ENCODE measurements at places on chromosomes 12 and 14. TPM values are rescaled to one million over a fixed set of nuclear protein-coding genes. Genes with fewer than 3 reads are reported as not detected.

ACIN1 gene
- 56.1 TPM for total RNA-seq

RTN1 gene
- total RNA-seq: 0.09 TPM

PNMA1 gene
- total RNA-seq: 15.1 TPM

DCAF4 gene
- total RNA-seq: 3.8 TPM

LALBA gene
- not detected for total RNA-seq

KLHL33 gene
- 0.09 TPM for total RNA-seq

MYH6 gene
- total RNA-seq: not detected

OR4N2 gene
- not detected for total RNA-seq

RNASE3 gene
- not detected for total RNA-seq

RASSF8 gene
- total RNA-seq: 39.3 TPM

SYT10 gene
- total RNA-seq: not detected

GSG1 gene
- total RNA-seq: not detected

IL22 gene
- total RNA-seq: not detected

NABP2 gene
- 19.8 TPM for total RNA-seq

SLC6A15 gene
- 1.0 TPM for total RNA-seq

ZBTB39 gene
- total RNA-seq: 7.3 TPM

ITGA7 gene
- total RNA-seq: not detected

MUCL1 gene
- total RNA-seq: not detected

LBHD2 gene
- total RNA-seq: not detected

FGF23 gene
- total RNA-seq: not detected

NELL2 gene
- not detected for total RNA-seq

TSHR gene
- total RNA-seq: not detected

RAB3IP gene
- total RNA-seq: 6.9 TPM

CLEC14A gene
- 83.6 TPM for total RNA-seq

ACRBP gene
- 0.33 TPM for total RNA-seq
